ENCODE measurements at places on chromosomes 16 and 17.

GRCh38 chr16:75794426-75794825 lies 68.1 kb upstream of the CPHXL start:
- no peak for DNase-seq

DNA sequence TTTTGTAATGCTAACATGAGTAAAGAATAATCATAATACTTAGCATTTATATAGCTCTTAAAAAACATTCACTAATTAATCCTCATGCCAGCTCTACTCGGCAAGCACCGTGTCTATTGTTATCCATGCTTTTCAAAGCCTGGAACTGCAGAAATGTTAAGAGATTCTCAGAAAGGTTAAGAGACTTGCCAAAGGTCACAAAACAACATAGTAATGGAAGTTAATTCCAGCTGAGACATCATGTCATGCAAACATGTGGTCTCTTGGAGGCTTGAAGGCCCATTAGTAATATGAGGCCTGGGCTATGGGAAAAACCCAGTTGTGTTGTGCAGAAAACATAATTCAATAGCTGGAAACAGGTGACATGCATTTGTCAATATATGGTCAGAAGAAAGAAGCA lies 389.9 kb upstream of the GOT2 start:
- DNase-seq: no peak

DNA sequence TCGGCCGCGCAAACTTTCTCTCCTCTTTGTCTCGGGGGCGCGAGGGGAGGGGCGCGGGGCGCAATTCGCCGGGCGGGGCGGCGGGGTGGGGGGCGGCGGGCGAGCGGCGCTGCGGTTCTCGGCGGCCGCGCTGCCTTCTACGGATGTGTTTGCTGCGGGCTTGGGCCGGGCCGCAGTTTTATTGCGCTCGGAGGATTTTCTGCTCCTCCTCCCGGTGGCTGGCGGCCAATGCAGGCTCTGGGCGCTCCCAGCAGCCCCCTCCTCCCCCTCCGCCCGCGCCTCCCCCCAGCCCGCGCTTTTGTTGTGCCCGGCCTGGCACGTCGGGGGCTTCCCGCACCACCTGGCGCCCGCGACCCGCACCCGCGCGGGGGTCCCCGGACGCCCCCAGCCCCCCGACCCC lies at the start of gene TIMP2:
TIMP2 (minus strand) TSS at position 154 of the 400 bp plus-strand sequence. CDS start 299 bp downstream, outside the sequence.
- no peak for DNase-seq

DNA sequence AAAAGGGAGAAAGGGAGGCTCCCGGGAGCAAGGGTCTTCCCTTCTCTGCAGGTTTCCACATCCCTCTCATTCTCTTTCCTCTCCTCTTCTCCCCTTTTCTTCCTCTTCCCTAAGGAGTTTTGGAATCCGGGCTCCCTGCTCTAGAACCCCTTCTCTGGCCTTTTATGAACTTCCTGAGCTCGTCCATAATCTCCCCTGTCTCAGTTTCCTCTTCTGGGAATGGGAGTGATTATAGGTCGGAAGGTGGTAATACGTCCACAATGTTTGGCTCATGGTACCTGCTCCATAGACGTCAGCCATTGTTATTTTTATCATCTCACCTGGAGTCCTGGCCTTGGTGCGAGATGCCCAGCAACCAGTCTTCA lies 467 bp upstream of the EMP2 start:
- no peak for DNase-seq

DNA sequence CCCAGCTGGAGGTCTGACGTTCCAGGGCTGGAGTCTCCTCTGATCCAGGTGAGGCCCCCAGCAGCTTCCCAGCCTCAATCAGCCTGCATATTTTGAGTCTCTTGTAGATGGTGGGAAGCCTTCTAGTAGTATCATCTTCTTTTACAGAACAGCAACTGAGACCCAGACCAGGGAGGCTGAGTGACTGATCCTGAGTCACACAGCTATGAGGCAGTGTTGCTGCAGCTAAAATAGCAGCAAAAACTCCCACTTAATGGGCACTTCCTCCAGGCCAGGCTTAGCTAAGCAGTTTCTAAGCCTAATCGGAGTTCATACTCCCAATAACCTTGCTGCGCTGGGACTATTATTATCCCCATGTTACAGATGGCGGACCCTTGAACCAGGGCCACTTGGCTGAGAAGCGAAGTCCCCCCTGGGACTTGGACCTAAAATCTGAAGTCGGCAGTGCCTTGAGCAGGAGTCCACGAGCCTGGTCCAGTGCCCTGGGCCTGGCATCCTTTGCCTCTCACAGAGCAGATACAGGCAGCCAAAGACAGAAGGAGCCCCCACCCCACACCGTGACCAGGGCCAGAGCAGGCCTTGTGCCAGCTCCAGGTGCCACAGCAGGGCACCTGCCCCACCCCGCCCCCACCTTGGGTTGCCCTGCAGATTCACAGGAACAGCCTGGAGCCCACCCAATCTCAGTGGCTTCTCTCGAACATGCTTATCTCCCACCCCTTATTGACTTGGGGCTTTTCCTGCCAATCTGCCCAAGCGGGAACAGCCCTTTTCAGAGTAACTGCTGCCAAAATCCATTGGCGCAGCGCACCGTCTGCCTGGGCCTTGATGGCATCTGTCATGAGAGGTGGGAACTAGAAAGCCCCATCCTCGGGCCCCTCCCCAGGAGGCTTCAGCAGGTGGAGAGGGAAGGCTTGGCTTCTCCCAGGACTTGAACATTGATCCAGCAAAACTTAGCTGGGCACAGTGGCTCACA lies 65.1 kb downstream of the SOCS1 start:
- DNase-seq: no peak

DNA sequence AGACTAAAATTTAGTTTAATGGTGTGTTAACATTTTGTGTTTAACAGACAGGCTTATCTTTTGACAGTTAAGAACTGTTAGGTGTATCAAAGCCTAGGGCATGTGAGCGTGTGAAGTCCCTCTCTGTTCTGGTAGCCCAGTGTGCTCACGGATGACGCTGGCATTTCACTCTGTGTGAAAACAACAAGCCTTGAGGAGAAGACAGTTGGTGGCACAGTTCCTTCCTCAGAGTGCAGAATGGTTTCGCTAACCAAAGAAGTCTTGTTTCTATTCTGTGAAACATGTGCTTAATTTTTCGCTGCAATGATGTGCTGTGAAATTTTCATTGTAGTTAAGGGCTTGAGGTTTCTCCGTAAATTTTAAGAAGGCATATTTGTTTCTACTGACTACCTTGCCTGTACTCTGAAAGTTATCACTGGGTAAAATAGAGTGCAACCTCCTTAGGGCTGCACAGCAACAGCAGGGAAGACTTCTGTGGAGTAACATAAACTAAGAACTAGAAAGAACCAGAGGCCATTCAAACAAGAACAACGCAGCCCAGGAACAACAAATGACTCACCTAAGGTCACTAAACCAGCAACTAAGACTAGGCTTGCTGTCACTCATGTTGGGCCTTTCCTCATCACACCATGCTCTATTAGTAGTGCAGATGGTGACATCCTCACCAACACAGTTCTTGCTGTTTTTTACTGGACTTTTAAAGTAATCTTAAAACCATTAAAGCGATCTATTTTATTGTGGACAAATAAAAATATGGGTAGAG lies 33.4 kb downstream of the BRD7 start:
- no peak for DNase-seq

- DNase-seq: no peak
Measured at GRCh38 chr17:74520790-74521480, 10.3 kb downstream of the CD300LB start.

DNA sequence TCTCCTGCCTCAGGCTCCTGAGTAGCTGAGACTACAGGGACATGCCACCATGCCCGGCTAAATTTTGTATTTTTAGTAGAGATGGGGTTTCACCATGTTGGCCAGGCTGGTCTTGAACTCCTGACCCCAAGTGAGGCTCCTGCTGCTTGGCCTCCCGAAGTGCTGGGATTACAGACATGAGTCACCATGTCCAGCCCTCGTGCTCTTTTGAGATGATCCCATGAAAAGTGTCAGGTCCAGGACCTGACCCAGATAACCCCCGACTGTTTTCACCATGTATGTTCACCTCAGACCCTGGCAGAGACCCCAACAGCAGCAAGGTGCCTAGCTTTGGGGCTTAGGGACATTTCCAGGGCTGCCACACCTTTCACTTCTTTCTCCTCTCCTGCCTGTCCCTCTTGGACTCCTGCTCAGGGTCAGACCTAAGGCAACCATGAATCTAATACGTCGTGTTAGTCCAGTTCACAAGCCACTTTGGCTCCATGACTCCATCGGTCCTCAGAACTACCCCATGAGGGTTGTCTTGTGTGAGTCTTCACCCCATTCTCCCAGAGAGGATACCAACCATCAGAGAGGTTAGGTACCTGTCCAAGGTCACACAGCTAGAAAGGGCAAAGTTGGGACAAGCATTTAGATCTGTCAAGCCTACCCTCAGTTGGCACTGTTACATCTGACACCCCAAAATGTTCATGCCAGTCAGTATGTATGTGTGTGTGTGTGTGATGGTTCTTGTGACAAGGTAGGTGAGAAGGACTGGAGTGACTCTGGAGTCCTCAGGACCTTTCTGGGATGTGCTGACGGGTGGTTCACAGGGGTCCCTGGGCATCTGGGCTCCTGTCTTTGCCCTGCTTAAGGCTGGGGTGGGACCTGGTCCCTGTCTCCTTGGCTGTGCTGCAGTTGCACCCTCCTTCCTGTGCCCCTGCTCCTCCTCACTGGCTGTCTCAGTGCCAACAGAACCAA lies 23.1 kb upstream of the MAP3K14 start:
- DNase-seq: no peak

- DNase-seq: no peak
Measured at GRCh38 chr16:50467943-50468748, 80.0 kb upstream of the NKD1 start.

- DNase-seq: no peak
Measured at GRCh38 chr17:5472511-5472910, 3.7 kb upstream of the DHX33 start.

DNA sequence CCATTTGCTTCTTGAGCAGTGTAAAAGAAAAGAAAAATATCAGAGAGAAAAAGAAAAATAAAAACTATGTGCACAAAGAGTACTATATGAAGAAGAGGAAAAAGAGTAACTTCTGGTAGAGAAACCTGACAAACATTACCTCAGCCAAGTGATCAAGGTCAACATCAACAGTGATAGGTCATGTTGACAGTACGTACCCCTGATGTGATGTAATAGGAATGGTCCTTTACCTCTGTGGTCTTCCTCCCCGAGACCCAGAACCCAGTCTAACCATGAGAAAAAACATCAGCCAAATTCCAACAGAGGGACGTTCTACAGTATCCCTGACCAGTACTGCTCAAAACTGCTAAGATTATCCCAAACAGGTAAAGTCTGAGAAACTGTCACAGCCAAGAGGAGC lies 4.4 kb downstream of the GSDMB start:
- DNase-seq: no peak

DNA sequence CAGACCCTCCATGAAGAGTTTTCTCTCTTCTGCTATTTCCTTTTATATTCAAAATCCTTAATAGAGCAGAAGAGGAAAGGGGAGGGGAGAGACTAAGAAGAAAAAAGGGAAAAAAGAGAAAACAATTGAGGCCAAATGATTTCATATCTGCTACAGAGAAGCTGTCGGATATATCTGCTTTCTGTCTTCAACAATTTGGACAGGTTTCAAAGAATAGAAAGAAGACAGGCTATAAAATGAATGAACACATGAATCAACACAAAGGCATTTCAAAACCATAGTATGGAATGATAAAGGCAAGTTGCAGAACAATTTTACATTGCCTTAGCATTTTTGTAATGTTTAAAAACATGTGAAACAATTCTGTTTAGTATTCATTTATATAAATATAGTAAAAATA lies 4.7 kb upstream of the CMTR2 start:
- DNase-seq: no peak

DNA sequence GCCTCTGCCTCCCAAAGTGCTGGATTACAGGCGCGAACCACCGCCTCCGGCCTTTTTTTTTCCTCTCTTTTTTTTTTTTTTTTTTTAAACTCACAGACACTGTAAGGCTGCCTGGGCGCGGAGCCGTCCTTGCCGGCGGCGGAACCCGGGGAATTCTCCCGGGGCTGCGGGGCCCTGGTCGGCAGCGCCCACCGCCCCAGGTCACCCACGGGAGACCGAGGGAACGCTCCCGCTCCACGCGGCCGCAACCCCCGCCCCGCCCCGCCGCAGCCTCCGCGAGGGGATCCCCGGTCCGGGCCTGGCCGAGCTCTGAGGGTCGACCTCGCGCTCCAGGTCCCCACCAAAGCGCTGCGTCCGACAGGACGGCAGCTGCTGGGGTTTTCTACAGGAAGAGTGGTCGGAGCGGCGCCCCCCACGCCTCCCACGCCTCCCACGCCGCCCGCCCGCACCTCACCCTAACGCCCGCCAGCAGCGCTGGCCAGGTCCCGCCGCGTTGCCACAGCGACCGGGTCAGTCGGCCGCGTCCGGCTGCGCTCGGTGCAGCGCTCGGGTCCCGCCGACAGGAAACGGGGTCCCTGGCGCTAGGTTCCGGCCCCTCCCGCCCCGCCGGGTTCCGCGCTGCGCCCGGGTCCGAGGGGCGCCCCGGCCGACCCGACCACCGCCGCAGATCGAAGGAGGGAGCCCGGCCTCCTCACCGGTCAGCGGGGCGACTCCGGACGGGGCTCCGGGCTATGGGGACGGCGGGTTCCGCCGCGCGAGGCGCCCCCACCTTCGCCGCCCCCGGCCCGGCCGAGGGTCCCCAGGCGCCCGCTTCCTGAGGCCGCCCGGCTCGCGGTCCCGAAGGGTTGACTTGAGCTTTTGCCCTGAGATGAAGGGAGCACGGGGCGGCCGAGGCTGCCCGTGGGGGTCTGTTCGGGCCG lies at the start of gene CCDC57:
CCDC57 (minus strand) TSS at position 512 of the 920 bp plus-strand sequence. CDS start 10,898 bp downstream, outside the sequence.
- no peak for DNase-seq

- no peak for DNase-seq
Measured at GRCh38 chr17:68461589-68461988, 4.3 kb upstream of the WIPI1 start.

DNA sequence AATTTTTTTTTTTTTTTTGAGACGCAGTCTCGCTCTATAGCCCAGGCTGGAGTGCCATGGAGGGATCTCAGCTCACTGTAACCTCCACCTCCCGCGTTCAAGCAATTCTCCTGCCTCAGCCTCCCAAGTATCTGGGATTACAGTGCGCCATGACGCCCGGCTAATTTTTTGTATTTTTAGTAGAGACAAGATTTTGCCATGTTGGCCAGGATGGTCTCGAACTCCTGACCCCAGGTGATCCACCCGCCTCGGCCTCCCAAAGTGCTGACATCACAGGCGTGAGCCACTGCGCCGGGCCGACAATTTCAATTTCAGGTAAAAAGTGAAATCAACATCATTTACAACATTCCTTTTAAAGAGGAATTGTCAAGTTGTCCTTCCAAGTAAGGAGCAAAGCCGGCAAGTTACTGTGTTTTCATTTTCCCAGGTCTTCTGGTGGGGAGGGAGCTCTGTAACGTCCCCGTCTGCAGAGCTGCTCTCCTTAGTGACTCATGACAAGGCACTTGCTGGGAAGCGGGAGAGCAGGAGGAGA lies 873 bp downstream of the NPLOC4 start:
- no peak for DNase-seq

- no peak for DNase-seq
Measured at GRCh38 chr17:17107891-17108431, 65.7 kb downstream of the MPRIP start.

Data from HCT116 (cell line).